ENCODE measurements at places on chromosomes 16 and 17.

GRCh38 chr16:64586781-64587180, 535.1 kb downstream of the CDH11 start:
- DNase-seq = peak; percentile 81

GRCh38 chr16:28149011-28149888, 62.5 kb downstream of the XPO6 start:
- no peak for DNase-seq

GRCh38 chr17:57860414-57860999, 10.7 kb upstream of the MRPS23 start:
- DNase-seq = no peak

GRCh38 chr17:60752873-60753577, 75.4 kb downstream of the BCAS3 start:
- DNase-seq = no peak

DNA sequence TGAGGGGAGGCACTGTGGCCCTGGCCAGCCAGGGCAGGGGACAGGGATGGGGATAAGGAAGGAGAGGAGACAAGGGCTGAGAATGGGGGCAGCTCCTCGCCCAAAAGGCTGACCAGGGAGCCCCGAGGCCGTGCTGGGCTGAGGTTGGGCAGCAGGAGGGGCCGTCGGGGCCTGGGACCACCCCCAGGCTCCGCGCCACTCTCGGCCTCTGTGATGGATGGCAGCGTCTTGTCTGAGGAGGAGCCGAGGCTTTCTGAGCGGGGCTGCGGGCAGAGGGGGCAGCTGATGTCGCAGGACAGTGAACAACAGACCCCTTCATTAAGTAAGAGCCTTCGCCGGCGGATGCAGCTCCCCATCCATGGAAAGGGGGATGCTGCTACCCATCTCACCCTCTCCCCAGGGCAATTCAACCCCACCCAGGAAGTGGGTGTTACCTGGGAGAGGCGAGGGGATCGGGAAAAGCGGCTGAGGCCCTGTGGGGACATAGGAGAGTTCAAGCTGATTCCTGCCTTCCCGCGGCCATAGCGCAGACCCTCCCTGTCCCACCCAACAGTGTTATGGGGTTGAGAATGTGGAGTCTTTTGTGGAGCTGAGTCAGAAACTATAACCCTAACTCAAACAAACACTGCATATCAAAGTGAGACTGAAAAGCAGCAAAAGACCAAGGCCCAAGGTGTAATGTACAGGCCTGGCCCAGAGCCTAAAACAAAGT, 9.1 kb upstream of the RAB5C start:
- DNase-seq = no peak

GRCh38 chr17:41681776-41682175, 6.9 kb upstream of the EIF1 start:
- DNase-seq = no peak

DNA sequence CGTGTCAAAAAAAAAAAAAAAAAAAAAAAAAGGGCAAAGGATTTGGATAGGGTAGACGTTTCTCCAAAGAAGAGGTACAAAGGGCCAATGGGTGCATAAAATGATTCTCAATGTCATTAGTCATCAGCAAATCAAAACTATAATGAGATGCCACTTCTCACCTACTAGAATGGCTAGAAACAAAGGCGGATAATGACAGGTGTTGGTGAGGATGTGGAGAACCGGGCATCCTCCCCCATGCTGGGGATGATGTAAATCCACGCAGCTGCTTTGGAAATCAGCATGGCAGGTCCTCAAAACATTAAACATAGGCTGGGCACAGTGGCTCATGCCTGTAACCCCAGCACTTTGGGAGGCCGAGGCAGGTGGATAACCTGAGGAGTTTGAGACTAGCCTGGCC, 9.4 kb downstream of the ITGAX start:
- DNase-seq = no peak

DNA sequence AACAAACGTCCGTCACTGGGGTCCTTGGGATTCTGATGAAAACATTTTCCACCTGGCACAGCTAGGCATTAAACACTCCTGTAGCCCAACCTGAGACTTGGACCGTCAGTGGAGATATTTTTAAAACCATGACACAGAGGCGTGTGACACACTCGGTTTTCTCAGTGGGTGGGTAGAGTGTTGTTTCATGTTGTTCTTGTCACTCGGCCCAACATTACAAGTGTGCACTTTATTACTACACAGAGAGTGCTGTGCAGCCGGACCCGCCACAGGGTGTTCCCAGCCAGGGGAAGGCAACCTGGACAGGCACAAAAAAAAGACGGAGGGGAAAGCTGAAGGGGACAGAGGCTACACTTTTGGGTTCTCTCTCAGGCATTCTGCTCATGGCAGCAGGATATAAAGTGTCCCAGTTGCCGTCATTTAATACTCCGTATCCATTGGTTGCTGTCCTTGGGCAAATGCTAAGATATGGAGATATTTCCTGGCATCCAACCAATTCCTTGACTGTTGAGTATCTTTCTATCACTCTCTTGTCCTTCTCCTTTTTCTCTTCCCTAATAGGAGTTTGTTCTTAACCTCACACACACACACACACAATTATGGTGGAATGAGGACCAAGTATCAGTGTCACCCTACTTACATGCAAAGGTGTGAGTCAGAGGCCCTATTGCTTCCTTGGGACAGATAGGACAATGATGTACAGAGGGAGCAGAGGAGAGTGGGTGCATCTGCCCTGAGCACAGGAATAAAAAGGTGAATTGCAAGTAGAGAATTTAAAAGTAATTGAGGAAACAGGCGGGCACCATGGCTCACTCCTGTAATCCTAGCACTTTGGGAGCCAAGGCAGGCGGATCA, 154.1 kb upstream of the SOX9 start:
- DNase-seq = no peak

DNA sequence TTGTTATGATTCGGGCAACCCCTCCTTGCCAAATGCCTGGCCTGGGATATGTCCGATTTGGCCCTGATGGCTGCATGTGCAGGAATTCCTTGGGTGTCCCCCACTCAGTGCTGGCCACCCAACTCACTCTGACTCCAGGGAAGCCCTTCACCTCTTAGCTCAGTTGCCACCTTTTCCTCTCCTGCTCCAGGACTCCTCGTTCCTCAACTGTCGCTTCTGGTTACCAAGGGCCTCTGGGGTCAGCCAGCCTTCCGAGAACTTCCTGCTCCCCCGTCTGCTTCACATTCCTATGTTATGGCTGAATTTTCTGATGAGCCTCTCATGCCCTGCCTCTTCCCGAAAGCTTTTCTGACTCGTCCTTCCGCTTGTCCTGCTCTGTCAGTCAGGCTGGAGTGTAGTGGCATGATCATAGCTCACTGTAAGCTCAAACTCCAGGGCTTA, 63.5 kb downstream of the SPACA3 start:
- DNase-seq = peak; percentile 13

- peak; percentile 51 for DNase-seq
Observed at GRCh38 chr17:45282683-45283644, 21.1 kb upstream of the SPATA32 start.

DNA sequence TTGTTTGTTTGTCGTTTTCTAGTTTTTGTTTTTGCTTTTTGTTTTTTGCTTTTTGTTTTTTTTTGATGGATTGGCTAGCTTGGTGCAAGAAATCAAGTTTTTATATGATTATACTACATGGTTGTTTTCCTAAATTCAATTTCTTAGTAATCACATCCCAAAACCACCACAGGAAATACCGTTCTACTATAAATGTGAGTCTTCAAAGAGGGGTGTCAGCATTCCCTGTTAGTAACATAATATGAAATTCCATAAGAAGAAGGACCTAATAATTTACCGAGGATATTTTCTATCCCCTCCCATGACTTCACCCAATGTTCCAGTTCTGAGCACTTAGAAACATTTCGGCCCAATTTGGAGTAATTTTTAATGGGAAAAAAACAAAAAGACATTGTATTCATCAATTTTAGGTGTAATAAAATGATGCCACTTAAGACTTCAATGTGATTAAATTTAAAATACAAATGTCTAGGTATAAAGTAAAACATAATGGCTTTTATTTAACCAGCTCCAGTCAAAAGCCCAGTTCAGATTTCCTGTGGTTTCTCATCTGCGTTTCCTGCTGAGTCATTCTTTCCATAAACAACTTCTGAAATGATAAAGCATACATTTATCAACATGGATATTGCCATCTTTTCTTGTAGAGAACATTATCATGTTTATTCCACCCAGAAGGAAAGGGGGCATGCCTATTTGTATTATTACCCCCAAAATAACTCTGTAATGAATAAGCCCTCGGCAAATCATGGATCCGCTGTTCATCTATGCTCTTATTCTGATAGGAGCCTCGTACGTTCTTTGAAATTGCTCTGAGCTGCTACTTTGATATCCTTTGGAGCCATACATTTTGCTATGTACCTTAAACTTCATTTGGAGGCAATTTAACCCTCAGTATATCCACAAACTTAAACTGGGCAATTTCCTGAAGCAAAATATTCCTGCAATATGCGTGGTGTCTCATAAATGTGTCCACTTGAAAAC, 28.1 kb downstream of the HSBP1 start:
- no peak for DNase-seq

- no peak for DNase-seq
Observed at GRCh38 chr16:65284626-65285025, 162.8 kb upstream of the CDH11 start.

GRCh38 chr16:83606486-83607030, 201.2 kb upstream of the HSBP1 start:
- peak; percentile 61 for DNase-seq
